ENCODE measurements at places on chromosomes 3 and 15.

GRCh38 chr3:84547971-84548970 is 410.5 kb upstream of the CADM2 start:
- no peak for DNase-seq

- no peak for DNase-seq
Measured at GRCh38 chr3:183100376-183100775, 1.1 kb upstream of the MCCC1 start.

GRCh38 chr3:73419179-73419803 is 205.4 kb downstream of the PDZRN3 start:
- DNase-seq = peak; percentile 42

- peak; percentile 10 for DNase-seq
Measured at GRCh38 chr3:132721479-132722164, 587 bp downstream of the NPHP3 start.

DNA sequence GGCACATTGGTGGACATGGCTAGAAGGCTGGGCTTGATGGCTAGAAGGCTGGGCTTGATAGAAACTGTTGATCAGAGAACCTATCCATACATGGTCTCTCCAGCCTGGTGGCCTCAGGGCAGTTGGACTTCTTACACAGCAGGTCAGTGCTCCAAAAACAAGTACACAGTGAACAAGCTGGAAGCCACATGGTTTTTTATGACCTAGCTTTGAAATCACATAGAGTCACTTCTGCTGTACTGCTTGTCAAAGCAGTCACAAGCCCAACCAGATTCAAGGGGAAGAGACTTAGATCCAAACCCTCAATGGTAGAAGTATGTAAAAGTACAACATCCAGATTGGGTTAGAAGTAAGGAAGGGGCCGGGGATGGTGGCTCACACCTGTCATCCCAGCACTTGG is 89.4 kb upstream of the HES1 start:
- no peak for DNase-seq

- DNase-seq = peak; percentile 4
Measured at GRCh38 chr3:122940628-122941086, 86.9 kb downstream of the SEMA5B start.

DNA sequence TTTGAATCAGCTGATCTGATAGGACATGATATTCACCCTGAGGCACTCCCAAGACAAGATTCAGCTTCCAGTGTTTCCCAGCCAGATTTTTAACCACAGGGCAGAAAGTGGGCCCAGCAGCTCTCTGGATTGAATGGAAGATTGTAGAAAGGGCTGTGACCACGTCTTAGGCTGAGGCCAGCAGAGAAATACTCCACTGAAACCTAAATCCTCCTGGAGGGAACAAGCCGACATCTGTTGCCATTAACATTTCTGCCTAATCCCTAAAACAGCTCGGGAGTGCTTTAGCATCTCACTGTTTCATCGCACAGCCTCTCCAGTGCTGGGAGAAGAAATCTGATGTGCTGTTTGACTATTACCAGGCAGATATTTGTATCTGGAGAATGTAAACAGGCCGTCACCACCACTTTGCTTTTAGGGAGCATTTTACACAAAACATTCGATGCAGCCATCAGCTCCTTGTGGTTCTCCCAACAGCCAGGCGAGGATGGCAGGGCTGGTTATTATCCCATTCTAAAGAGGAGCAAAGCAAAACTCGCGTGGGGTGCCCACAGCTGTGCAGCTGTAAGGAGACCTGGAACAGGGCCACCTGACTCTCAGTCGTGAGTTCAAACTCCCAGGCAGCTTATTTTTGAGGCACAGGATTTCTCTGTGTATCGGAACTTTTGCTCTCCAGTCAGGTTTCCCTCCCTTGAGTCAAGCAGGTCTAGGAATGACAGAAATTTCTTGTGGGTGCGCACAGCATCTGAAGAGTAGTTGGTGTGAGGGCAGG is 117.4 kb downstream of the LIPC start:
- no peak for DNase-seq

- DNase-seq = no peak
Measured at GRCh38 chr3:25910997-25911396, 121.1 kb downstream of the OXSM start.

GRCh38 chr3:149277331-149277813 is 55.7 kb upstream of the CP start:
- peak; percentile 31 for DNase-seq

DNA sequence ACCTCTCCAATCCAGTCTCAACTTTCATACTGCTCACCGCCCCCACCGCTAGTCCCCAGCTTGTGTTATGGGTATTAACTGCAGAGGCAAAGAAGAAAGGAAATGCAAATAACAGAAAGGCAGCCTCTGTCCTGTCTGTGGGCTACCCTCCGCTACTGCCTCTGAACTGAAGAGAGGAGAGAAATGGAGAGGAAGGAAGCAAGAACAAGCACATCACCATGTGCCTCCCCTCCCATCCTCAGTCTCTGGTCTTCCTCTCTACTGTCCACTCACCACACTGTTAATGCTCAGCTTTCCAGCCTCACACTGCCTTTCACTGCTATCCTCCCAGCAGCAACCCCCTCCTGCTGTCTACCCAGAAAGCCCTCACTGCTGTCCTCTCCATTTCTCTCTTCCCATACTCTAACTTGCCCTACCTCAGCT is 139.0 kb upstream of the SLC2A2 start:
- no peak for DNase-seq

- DNase-seq = no peak
Measured at GRCh38 chr3:171839270-171839669, 3.9 kb upstream of the TMEM212 start.

- DNase-seq = peak; percentile 52
Measured at GRCh38 chr3:9340472-9340902, 22.4 kb upstream of the THUMPD3 start.

DNA sequence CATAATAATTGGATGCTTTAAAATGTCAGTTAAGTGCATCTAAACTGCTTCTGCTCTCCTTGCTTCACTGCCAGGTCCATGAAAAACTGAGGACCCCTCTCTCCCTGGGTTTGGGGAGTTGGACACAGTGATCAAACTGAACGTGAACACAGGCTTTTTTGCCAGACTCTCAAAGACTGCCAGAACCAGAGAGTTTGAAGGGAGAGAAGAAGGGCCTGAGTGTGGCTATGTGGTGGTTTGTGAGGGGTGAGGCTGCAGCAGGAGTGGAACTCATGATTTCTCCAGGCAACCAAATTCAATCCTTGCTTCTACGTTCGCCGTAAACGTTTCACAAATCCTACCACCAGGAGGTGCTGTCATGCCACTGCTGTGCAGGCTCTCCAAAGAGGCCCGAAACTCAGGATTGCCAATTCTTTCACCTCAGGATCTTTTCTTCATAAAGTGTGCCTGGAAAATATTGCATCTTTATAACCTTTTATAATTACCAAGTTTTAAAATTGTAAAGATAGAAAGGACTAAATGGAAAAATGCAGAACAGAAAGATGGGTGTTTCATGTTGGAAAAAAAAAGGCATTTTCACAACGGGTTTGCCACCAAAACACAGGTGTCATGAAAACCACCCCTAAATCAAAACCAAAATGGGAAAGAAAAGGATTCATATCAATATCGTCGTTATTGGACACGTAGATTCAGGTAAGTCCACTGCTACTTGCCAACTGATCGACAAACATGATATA is 19.7 kb downstream of the TM4SF4 start:
- no peak for DNase-seq

DNA sequence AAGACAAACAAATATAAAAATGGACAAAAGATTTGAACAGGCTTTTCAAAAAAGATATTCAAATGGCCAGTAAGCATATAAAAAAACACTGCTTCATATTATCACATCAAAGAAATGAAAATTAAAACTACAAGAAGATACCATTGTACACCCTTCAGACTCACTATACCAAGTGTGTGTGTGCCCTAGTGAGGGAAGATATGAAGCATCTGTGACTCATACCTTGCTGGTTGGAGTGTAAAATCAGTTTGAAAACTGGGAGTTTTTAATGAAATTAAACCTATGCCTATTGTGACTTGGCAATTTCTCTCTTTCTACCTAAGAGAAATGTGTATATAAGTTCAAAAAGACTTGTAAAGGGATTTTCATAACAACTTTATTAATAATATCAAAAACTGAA is 23.5 kb upstream of the SLC15A2 start:
- DNase-seq = no peak

GRCh38 chr15:42057799-42058646 is 36.3 kb downstream of the PLA2G4D start:
- DNase-seq = no peak

Data from AG09309 (cell line).